Stimulated activated CD4-positive, alpha-beta T cell treated with anti-CD3 and anti-CD28 coated beads, Interleukin-2, amount 100 ng/mL, for 48 hours (primary cell): ENCODE measurements at places on chromosomes 1 and 21.

- no peak for DNase-seq
Observed at GRCh38 chr1:22524481-22524880, 38.8 kb upstream of the EPHA8 start.

GRCh38 chr21:44989537-44989886 lies 49.7 kb downstream of the SLX9 start:
- DNase-seq = no peak

GRCh38 chr21:26070822-26071425 lies 99.6 kb downstream of the APP start:
- DNase-seq = no peak

DNA sequence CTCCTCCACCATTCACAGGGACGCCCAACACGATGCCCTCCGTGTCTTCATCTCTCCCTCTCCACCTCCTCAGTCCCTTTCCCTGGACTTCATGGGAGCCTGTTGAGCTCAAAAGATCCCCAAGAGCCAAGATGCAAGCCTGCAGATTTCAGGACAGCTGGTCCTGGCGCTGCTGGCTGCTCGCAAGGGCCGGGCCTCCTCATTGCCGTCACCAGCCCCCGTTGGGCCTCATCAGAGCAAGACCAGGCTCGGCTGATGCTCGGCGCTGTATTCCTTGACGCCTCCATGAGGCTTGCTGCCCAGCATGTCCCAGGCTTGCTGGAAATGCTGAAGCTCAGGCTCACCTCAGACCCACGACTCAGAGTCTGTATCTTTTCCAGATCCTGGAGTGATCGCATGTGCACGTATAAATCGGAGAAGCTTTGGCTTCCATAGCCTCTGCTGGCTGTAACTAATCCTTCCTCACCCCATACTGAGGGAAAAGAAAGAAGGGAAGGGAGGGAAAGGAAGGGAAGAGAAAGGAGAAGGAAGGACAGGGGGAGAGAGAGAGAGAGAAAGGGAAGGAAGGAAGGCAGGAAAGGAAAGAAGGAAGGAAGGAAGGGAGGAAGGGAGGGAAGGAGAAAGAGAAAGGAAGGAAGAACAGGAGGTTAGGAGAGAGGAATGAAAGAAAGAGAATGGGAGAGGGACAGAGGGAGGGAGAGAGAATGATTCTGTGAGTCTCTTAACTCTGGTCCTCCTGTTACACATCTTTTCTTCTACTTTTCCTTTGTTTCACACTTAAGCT lies 94.6 kb downstream of the KCNJ15 start:
- no peak for DNase-seq

DNA sequence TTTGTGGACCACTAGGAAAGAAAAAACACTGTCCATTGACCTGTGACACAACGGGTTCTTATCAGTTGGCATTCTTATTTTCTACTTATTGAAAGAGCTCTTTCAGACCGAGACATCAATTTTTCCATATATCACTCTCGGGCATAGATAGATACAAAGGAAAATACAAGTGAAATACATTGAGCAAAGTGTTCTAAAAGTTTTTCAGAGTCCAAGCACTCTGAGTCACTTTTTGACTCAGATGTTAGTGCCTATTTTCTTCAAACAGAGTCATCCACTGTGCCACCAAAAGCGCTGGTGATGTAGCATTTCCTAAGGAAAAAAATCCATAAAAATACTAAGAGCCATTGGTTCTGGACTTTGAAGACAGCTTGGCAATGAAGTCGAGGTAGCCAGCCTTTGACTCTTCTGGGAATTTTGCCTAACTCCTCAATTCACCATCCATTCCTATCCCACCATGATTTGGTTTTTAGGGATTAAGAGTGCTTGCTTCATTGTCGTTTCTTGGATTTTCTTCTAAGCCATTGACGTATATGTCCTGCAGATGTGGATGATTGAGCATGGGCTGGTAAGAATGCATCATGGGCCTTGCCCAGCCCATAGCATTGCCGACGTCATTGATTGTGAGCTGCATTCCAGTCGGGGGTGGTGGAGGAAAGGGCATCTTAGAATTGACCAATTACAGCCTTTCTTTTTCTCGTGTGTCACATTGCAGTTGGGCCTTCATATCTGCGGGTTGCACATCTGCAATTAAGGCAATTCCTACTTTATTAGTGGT lies 10.6 kb downstream of the GALNT2 start:
- DNase-seq = no peak

GRCh38 chr1:117655220-117655577 lies 49.4 kb downstream of the TENT5C start:
- no peak for DNase-seq

GRCh38 chr1:26069941-26070295 lies 2.5 kb upstream of the TRIM63 start:
- no peak for DNase-seq

DNA sequence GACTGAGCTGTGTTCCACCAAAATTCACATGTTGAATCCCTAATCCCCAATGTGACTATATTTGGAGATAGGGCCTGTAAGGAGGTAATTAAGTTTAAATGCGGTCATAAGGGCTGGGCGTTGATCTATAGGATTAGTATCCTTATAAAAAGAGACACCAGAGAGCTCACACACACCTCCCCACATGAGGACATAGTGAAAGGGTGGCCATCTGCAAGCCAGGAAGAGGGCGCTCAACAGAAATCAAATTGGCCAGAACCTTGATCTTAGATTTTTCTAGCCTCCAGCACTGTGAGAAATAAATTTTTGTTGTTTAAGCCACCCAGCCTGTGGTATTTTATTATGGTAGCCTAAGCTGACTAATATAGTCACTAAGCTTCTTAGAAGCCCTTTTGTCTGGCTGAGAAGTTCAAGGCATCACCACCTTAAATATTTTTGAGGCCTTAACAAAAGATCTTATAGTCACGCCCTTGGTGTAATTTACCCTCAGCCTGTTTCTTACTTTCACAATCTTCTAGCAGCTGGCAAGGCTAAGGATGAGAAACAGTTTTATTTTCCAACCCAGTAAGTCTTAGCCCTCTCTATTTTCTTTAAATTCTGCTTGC lies 28.8 kb downstream of the GORAB start:
- no peak for DNase-seq

- no peak for DNase-seq
Observed at GRCh38 chr1:248818505-248819374, 7.0 kb downstream of the SH3BP5L start.

DNA sequence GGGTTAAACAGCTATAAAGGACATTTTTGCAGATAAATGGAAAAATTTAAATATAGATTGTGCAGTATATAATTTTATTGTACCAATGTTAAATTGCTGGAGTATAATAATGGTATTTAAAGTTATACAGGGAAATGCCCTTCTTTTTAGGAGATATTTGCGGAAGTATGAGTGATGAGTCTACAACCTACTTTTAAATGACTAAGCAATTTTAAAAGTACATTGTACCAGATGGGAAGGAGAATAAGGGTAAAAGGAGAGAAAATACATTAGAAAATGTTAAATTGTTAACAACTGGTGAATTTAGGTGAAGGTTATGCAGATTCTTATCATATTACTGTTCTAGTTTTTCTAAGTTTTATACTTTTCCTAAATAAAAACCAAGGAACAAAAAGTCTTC lies 91.8 kb downstream of the ZZZ3 start:
- no peak for DNase-seq

DNA sequence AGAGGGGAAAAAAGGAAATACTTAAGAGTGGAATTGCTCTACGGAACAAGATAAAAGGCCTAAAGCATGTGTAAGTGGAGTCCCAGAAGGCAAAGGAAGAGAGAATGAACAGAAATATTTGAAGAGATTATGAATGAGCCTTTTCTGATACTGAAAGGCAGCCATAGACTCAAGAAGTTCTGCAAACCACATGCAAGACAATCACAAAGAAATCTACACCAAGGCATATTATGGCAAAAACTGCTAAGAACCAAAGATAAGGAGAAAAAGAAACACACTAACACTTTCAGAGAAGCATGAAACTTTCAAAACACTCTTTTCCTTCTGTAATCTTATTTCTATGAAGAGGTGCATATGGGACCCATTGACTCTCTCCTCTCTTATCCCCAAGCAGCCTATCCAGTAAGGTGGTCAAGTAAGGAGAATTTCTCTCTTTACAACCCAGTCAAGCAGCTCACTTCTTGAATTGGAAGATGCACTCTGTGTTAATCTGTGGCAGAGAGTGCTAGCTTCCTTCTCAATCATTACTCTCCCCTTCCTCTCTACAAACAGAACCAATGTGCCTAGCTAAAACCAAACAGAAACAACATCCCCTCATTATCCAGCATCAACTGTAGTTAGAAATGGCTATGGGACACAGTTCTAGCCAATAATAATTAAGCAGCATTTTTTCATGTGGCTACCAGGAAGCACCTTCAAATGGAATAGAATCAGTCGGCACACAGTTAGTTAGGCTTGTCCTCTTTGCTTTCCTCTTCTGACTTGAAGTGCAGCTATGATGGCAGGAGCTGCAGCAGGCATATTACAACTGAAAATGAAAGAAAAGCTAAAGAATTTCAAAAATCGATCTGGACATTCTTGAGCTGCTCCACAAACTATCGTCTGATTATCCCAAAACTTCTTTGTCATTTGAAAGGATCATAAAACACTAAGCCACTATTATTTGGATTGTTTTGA lies 25.9 kb downstream of the KRTAP19-8 start:
- no peak for DNase-seq

DNA sequence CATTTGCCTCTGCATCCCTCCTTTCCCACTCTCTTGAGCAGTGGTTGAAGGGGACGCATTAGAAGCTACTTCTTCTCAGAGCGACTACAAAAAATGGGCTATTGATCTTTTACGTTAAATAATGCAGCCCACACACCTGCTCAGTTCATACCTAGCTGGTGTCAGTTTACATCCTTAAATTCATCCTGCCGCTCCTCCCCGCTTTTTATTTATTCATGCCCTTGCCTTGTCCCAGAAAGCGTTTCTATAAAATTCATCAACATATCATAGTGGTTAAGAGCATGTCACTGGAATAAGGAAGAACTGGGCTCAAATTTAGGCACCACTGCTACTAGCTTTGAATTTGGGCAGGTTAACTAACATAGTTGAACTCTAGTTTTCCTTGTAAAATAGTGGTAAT lies 66.0 kb upstream of the TINAGL1 start:
- DNase-seq = no peak

GRCh38 chr21:45102391-45102932 lies 28.1 kb downstream of the ADARB1 start:
- DNase-seq = no peak

DNA sequence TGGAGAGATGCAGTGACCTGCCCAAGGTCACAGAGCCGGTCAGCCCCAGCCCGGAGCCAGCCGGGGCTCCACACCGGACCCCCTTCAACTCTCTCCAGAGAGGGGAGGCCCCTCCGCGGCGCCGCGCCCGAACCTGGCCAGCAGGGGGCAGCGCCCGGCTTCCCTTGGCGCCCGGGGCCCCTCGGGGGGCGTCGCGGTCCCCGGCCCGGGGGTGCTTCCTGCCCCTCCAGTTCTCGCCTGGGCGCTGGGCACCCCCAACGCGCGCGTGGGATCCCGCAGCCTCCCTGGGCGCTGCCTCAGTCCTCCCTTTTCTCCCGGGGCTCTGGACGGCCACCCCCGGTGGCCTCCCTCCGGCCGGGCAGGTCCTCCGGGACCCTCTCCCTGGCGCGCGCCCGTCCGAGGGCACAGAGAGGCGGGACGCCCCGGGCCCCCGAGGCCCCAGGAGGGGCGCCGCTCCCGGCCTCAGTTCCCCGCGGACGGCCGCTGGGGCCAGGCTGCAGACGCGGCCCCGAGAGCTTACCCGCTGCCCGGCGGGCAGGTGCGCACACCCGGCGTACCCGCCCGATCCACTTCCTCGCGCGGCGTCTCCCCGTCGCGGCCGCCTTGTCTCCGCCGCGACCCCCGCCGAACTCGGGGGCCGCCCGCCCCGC lies 406 bp downstream of the HTR1D start:
- DNase-seq = peak; percentile 44

DNA sequence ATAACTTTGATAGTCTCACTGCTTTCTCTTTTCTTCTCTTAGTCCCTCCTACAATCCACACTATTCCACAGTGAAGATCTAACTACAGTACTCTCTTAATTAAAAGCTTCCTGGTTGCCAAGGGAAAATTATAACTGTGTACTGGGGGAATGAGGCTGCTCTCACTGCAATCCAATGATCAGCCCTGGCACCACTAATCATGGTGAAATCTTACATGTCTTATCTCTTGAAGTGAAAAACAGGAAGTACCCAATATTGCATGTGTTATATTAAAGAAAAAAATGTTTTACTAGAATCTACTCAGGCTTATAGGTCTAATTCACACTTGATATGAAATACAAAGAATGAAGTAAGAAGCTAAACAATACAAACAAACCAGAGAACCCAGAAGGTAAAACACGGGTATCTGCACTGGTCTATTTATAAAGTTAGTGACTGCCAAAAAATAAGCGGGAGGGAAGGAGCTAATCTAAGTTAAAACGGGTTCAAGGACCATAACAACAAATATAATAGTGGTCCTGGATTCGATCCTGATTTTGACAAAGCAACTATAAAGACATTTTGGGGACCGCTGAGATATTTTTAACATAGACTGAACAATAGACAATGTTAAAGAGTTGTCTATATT lies 57.5 kb downstream of the RGS2 start:
- DNase-seq = no peak

DNA sequence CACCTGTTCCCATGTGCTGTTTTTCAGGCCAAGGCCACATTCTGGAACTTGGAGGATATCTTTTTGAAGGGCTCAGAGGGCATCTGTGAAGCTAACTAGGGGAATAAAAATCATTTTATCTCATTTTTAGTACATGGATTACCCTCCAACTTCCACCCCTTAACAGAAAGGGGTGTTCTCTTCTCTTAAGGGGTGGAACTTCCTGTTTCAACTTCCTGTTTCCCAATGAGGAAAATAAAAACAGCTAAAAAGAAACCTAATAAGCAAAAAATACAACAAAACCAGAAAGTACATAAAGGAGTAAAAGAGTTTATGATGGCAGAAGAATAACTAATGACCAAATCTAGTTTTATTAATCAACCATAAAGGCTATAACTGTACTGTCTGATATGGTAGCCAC lies 24.8 kb upstream of the SLC22A15 start:
- DNase-seq = no peak
